ENCODE measurements at places on chromosomes 7 and 10.

- ATAC-seq = no peak
Observed at GRCh38 chr7:17682586-17682985, 257.7 kb downstream of the SNX13 start.

- ATAC-seq = no peak
Observed at GRCh38 chr7:121328508-121329190, at the start of gene WNT16. WNT16 (plus strand) TSS chr7:121329000; CDS start chr7:121329293, 293 bp downstream.

DNA sequence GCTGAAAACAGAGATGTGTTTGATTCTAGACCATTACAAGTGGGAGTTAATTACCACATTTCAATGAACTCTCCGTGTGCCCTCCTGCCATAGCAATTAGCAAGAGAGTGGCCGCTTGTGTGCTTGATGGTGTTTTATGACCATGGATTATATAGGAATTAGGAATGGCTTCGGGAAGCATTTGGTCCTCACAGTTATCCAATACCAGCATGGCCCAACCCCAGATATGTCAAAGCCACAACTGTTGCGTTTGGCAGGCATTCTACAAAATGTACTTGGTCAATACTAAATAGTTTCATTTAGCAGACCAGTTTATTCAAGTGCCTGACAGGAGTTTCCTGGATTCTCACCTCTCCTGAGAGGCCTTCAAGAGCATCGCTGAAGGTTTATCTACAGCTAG lies 509.0 kb upstream of the GALNT17 start:
- no peak for ATAC-seq

DNA sequence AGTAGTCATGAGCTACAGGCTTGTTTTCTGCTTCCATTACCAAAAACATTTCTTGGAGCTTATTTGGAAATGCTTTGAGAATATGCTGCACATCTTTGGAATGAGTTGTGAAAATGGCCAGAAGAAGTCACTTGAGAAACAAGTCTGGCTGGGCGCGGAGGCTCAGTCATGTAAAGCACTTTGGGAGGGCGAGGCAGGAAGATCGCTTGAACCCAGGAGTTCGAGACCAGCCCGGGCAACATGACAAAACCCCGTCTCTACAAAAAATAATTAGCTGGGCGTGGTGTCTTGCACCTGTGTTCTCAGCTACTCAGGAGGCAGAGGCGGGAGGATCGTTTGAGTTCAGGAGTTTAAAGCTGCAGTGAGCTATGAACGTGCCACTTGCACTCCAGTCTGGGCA lies 882 bp upstream of the CHCHD1 start:
- no peak for ATAC-seq

DNA sequence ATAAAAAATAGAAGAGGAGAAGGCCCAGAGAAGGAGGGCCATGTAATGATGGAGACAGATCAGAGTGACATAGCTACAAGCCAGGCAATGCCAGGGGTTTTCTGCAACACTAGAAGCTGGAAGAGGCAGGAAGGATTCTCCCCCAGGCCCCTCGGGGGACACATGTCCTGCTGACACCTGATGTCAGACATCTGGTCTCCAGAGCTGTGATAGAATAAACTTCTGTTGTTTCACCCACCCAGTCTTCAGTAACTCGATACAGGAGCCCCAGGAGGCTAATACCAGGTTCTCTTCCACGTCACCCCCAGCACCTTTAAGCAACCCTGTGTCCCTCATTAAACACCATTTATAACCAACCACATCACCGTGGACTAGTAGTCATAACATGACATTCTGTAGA lies 94.9 kb downstream of the TMEM130 start:
- no peak for ATAC-seq

GRCh38 chr7:77318019-77318418 lies 98.1 kb downstream of the GSAP start:
- ATAC-seq = no peak

- ATAC-seq = no peak
Observed at GRCh38 chr10:14010769-14011574, 319.8 kb downstream of the FRMD4A start.

DNA sequence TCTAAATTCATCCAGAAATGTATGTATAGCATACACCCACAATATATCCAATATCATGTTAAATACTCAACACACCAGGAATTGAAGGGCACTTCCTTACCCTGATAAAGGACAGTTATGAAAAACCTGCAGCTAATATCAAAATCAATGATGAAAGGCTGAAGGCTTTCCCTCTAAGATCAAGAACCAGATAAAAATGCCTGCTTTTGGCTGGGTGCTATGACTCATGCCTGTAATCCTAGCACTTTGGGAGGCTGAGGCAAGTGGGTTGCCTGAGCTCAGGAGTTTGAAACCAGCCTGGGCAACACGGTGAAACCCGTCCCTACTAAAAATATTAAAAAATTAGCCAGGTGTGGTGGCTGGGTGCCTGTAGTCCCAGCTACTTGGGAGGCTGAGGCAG lies 21.6 kb upstream of the UPP1 start:
- ATAC-seq = no peak

DNA sequence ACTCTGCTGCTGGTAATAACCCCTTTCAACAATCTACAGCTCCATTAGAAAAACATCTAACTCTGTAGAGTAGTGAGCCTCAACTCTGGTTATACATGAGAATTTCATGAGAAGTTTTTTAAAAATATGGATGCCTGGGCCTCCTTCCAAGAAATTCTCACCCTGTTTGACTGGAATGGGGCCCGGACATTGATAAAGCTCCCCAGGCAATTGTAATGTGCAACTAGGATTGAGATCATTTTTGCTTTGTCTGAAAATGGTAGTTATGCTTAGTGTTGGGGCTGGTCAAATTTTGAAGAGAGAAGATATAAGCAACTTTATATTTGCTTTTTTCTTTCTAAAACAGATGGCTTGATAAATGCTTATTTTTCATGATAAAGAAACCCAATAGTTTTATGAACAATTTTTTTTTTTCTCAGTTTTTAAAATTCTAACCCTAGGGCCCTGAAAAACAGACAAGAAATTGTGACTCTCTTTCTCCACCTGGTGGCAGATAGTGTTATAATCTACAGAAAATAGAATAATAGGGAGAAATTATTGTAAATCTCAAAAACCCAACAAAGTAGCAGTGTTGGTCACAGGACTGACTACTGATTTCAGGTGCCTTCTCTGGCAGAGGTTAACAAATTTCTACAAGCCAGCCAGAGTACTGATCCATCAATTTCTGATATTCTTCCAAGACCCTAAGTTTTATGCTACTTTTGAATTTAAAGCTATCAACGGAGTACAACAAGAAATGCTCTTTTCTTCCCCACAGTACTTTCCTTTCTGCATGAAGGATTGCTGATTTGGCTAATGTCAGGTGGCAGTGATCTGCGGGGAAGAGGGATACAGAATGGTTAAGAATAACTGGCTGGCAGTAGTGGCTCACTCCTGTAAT lies 174.8 kb downstream of the DKK1 start:
- no peak for ATAC-seq

DNA sequence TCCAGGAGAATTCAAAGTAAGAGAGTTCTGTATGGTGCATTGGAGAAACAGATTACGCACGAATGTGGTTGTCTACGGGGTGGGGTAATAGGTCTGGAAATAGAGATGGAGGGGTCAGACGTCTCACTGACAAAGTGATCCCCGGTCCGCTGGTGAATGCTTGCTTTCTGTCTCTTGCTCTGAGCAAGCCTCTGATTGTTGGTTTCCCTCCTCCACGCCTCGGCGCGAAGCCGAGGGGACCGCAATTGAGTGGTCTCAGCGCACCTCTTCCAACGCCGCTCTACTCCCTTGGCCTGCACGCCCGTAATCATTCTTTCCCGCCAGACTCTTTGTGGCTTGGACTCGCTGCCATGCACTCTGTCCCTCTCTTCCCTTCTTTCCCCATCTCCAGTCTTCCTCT lies 46.5 kb upstream of the PFKP start:
- ATAC-seq = no peak

DNA sequence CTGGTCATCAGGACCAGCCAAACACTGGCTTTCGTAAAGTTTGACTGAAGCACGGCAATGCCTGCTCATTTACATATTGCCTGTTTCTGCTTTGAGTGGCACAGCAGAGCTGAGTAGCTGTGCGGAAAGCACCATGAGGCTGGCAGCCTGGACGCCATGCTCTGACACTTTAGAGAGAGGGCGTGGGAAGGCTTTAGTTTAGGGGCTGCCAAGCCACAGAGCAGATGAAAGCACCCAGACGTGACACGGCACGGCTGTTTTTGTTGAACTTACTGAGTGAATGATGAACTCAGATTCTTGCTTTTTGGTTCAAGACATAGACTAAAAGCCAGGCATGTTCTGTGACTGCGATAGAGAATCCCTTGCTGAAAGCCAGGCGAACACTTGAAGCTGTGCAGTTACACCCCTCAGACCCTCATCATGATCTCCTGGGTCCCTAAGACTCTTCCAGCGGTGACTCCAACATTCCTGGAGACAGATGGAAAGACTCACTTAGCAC lies 182.1 kb downstream of the ZMYND11 start:
- ATAC-seq = peak; percentile 96

DNA sequence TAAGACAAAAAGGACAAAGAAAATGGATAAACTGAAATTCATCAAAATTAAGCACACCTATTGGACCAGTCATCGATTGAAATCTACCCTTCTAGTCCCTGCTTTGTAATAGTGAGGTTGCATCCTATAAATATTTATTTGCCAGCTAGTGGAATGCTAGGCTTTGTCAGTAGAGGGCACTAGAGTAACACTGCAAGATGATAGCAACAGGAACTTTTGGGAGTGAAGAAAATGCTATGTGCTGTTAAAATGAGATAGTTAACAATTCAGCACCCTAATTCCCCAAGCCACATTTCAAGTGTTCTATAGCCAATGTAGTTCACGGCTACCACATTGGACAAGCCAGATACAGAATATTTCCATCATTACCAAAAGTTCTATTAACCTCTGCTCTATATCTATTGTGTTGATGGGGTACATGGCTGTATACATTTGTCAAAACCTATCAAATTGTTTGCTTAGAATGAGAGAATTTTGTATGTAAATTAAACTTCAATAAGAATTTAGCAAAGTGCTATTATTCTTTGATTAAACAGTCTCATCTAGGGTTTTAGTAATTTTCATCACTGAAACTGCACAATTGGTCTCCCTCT lies 69.8 kb downstream of the LSMEM1 start:
- no peak for ATAC-seq

DNA sequence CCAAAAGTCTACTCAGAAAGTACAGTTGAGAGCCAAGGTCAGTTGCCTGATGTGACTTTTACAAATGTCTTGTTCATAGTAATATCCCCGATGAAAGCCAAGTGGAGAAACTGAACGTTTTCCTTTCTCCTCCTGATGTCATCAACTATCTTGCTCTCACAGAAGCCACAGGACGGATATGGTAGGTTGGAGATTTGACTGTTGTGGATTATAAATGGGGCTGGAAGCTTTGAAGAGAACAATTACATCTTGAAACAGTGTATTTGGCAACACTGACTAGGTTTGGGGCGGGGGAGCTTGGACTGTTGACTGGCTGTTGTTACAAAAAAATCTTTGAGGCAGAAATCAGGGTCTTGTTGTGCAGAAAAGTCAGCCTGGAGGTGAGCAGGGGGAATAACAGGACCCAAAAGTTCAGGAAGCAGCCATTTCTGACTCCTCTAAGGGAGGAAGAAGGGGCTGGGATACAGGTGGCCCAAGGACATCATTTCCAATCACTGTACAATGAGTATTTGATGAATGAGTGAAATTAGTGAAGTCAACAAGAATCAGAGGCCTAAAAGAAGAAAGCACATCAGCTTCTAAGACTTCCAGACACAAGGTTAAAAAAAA lies 24.3 kb downstream of the PLEKHS1 start:
- ATAC-seq = no peak

- no peak for ATAC-seq
Observed at GRCh38 chr10:62810156-62810902, 5.8 kb downstream of the ADO start.

GRCh38 chr7:155299535-155300202 lies 2.0 kb downstream of the INSIG1 start:
- ATAC-seq = no peak

- ATAC-seq = no peak
Observed at GRCh38 chr10:42979181-42979580, 97.7 kb upstream of the RET start.

GRCh38 chr7:35736725-35737124 lies 41.8 kb upstream of the HERPUD2 start:
- no peak for ATAC-seq

DNA sequence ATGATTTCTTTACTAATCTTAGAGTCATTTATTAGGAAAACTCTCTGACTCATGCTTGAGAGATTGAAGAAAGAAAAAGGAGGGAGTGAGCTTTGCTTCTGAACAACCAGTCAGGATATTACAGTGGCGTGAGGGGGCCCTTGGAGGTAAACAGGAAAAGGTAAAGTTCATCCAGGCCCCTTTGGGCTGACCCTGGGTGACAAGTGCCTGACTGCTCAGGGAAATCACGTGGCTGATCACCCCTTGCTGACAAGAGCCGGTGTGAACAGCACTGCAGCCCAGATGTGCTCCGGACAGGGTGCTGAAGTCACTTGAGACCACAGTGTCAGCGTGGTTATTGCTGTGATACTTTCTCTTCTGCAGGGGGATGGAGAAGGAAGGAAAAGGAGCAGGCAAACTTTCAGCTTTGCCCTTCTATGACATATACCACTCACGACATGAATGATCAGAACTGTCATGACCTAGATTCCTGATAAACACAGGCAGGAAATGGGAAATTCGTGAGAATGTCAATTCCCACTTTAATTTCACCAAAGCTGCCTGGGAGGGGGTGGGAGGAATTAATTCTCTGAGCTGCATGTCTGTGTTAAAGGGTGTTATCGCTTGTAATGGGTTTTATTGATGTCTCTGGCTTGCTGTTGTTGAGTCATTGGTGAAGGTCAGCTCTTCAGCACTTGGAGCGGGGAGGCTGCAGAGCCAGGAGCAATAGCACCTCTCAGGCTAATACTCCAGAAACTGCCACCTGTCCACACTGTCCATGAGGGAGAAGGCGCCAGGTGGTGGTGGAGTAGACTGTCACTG lies 139.8 kb upstream of the AOAH start:
- peak; percentile 40 for ATAC-seq

DNA sequence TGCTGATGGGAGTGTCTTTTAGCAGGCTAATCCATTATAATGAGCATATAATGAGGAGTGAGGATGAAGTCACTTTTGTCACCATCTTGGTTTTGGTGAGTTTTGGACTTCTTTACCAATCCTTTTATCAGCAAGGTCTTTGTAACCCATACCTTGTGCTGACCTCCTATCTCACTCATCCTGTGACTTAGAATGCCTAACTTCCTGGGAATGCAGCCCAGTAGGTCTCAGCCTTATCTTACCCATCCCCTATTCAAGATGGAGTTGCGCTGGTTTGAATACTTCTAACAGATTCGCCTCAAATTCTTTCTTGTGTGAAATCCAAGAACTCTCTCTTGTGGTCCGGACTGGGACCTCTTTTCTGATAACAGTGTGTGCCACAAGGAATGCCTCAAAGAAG lies 253.1 kb upstream of the CACNA2D1 start:
- no peak for ATAC-seq

DNA sequence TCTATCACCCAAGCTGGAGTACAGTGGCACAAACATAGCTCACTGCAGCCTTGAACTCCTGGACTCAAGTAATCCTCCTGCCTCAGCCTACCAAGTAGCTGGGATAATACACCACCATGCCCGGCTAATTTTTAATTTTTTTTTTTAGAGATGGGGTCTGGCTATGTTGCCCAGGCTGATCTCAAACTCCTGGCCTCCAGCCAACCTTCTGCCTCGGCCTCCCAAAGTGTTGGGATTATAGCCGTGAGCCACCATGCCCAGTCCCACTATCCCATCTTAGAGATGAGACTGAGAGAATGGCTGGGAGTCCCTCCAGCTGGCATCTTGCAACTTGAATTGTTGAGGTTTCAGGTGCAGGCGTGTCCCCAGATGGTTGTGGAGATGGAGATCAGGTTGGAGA lies 40.7 kb upstream of the ELN start:
- no peak for ATAC-seq

Measured in activated T-helper 17 cell treated with anti-CD3 and anti-CD28 coated beads, Interleukin-2, amount 50 U/mL, for 72 hours (primary cell).